Right atrium auricular region (tissue), 2 donors: ENCODE measurements at places on chromosomes 3 and 15. TPM values are rescaled to one million over a fixed set of nuclear protein-coding genes. Genes with fewer than 3 reads are reported as not detected.

GRCh38 chr15:77742127-77742526, 109.4 kb upstream of the LINGO1 start:
- DNase-seq: no peak

DNA sequence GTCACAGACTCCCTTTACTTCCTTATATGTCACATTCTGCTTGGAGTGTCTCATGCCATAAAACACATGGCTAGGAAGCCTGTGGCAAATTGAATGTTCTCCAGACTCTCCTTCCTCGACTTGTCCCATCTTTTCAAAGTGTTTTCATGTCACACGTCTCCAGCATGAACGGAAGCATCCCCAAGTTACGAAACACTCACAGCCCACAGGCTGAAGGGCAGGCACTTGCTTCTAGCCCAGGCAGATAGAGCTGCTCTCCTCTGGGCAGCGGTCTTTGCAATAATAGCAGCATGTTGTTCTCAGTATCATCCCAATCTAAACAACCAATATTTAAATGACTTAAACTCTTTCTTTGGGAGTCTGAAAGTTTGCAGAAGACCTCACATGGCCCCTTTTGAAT, 85.3 kb upstream of the ADAMTS9 start:
- DNase-seq: no peak

DNA sequence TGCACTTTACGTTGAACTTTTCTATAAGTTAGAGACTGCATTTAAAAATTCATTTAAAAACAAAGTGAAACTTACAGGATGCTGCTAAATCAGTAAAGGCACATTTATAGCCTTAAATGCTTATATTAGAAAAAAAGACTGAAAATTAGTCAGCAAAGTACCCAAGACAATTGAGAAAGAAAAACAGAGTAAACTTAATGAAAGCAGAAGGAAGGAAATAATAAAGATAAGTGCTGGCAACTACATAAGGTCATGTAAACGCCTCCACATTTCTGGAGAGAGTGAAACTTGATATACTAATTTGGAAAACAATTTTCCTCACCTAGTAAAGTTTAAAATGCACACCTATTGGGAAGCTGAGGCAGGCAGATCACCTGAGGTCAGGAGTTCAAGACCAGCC, 58.2 kb upstream of the ACAN start:
- no peak for DNase-seq

DNA sequence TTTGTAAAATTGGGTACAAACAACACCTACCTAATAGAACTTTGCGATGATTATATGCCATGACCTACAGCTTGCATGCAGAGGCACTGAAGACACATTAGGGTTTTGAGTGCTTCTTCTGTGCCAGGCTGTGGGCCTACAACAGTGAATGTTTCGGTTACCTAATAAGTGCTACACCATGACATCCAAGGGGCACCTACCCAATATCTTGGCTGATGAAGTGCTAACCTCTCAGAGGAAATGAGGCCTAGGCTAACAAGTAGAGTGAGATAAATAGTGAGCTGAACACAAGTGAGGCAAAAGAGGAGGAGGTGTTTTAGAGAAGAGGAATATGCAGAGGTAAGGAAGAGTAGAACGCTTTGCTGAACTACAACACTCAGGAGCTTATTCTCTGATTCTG, 12.2 kb upstream of the RASGRP1 start:
- DNase-seq: no peak

- DNase-seq: no peak
Observed at GRCh38 chr3:140859592-140860336, 81.9 kb upstream of the SLC25A36 start.

GRCh38 chr3:87414271-87414670, 137.9 kb upstream of the POU1F1 start:
- no peak for DNase-seq

GRCh38 chr15:43509660-43510199, 7.7 kb upstream of the MAP1A start:
- no peak for DNase-seq

GRCh38 chr15:76135516-76135915, 75.7 kb downstream of the TMEM266 start:
- DNase-seq: no peak

- DNase-seq: no peak
Observed at GRCh38 chr15:73787621-73788020, 34.5 kb upstream of the INSYN1 start.

DNA sequence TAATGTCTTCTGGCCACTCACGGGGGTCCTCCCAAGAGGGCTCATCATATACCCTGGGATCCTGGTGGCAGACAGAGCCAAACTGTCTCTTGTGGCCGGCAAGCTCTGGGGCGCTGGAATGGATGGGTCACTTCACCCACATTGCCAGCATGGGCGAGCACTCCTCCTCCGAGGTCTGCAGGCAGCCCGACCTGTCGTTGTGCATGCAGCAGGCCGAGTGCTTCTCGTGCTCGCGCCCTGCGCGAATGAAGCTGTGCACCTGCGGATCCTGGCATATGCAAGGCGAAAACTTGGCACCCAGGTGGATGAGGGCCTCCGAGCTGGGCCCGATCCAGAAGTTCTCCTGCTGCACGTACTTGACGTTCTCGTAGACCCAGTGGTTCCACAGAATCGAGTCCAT, 33.6 kb upstream of the GRIP2 start:
- DNase-seq: no peak

GRCh38 chr3:49378249-49378895, 20.2 kb upstream of the GPX1 start:
- DNase-seq: peak; percentile 68

- no peak for DNase-seq
Observed at GRCh38 chr3:128146201-128146600, 7.1 kb upstream of the EEFSEC start.

DNA sequence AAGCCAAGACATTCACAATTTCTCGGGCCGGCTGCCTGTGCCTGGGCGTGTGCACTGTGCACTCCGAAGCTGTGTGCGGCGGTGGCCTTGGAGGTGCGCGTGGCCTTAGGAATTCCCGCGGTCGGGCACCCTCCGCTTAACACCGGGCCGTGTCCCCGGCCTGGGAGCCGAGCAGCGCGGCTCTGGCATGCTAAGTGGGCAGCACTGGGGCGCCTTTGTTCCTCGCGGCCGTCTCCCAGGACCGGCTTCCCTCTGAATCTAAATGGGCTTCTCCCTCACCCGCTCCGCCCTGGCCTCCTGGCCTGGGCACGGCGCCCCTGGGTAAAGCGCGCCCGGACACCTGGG, 498 bp upstream of the ARNT2 start:
- DNase-seq: no peak

Gene CAMK2N2
- not detected for total RNA-seq

GRCh38 chr3:71525391-71525790, 58.1 kb downstream of the FOXP1 start:
- no peak for DNase-seq

Gene NMNAT3
- 11.0 TPM for total RNA-seq

DNA sequence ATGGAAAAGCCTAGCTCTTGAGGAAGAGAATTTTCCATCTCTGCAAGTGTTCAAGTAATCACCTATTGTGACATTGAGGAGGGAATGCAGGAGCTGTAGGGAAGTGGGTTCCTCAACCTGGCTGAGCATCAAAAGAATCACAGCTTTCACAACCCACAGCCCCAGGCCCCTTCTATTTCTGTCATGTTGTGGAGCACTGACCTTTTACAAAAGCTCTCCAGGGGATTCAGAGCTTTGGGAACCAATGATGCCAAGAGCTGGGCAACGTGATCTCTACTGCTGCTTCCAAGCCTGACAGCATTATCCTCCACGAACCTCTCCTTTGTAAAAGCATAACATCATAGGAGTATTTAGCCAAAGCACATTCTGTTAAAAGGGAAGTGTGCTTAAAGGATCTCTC, 231.1 kb downstream of the ADAMTS9 start:
- DNase-seq: no peak

GRCh38 chr3:37123292-37123691, 51.1 kb downstream of the LRRFIP2 start:
- no peak for DNase-seq

DNA sequence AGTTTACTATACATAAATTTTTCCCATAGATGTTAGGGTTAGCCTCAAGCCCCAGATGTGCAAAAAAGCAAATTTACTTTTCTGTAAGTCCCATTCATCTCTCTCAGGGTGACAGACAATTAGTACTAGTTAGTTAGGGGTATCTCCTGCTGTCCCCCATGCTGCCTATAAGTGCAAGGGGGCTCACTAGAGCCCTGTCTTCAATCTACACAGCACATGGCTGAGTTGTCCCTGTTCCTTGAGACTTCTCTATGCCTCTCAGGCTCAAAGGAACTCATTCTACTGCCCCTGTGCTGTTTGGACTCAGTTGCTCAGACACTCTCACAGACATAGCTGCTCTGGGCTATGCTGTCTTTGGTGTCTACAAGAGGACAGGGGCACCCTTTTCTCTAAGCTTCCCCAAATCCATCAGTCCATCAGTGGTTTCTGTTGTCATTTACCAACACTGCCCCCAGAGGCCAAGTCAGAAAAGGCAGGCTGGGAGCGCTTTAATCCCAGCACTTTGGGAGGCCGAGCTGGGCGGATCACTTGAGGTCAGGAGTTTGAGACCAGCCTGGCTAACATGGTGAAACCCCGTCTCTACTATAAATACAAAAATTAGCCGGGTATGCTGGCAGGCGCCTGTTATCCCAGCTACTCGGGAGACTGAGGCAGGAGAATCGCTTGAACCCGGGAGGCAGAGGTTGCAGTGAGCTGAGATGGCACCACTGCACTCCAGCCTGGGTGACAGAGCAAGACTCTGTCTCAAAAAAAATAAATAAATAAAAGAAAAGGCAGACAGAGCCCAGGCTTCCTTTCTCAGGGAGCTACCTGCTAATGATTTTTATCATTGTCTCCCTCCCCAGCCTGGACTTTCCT, 31.4 kb upstream of the PRTG start:
- DNase-seq: peak; percentile 60

Gene TXNRD3
- total RNA-seq: 5.0 TPM

GRCh38 chr3:77837456-77838025, 797.6 kb downstream of the ROBO2 start:
- no peak for DNase-seq

- DNase-seq: no peak
Observed at GRCh38 chr15:51624022-51624421, 1.5 kb upstream of the DMXL2 start.

DNA sequence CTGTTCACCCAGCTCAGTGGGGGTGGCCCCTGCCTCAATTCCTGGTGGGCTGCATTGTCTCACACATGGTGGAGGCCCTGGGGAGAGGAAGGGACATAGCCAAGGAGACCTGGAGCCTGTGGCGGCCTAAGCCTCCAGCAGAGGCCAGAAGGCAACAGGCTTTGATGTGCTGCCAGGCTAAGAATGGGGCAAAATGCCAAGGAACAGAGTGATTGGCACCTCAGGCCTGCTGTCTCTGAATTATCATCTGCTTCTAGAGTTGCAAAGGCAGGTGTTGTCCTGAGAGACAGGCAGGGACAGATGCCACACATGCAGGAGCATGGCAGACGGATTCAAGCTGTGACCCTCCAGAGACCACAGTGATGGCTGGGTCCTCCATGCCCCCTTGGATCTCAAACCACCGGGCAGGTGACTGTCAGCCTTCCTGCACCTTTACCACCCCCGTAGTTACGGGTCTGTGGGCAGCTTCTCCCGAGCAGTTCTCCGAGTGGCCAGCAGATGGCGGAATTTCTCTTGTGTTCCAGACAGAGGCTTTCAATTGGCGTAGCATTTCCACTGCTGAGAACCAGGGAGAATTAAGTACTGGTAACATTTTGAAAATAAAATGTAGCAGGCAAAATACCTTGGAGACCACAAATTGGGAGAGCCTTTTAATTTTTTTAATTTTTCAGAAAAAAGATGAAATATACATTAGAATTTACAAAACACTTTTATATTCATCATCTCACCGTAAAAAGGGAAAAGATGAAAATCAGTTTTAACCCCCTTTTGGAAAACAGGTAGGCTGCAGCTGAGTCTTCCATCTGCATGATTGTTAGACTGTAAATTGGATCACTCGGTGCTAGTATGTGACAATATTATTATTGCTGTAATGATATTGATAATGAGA, 525.5 kb upstream of the CFAP20DC start:
- DNase-seq: peak; percentile 89

DNA sequence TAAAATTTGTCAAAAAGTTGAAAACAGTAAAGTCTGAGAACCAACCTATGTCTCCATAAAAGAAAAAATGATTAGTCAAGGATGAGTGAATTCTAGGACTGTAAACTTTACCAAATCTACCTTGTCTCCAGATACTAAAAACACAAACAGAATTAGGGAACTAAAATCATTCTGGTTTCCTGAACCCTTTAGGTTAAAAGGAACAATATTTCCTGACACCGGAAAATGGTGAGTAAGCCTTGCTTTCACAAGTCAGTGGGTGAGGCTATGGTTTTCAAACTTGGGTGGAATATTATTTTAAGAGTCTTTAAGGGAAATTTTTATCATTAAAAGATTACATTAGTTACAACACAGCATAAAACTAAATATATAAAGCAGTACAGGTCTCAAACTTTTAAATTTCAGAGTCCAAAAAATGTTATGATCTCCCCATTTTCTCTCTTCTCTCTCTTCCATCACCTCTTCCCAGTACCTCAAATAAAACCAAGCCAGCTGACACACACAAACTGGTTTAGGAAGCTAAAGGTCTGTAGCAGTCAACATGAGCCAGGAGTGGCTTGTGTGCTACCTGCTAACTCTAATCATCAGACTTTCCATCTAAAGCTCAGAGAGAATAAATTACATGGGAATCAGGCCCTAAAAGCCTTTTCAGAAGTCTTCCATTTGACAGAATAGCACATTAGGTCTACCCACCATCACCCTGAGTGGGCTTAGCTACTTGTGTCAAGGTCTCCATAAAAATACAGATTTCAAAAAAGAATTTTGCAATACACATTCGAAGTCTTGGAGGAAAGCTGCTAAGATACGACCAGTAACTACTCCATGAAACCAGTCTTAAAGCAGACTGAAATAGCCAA, 2.2 kb downstream of the SLC12A6 start:
- DNase-seq: no peak

Gene SLC6A1
- 1.3 TPM for total RNA-seq

Gene TERB2
- total RNA-seq: not detected

Gene FANCD2OS
- not detected for total RNA-seq

Gene PLSCR2
- not detected for total RNA-seq

Gene TLR9
- total RNA-seq: not detected

Gene CCR2
- 0.33 TPM for total RNA-seq

DNA sequence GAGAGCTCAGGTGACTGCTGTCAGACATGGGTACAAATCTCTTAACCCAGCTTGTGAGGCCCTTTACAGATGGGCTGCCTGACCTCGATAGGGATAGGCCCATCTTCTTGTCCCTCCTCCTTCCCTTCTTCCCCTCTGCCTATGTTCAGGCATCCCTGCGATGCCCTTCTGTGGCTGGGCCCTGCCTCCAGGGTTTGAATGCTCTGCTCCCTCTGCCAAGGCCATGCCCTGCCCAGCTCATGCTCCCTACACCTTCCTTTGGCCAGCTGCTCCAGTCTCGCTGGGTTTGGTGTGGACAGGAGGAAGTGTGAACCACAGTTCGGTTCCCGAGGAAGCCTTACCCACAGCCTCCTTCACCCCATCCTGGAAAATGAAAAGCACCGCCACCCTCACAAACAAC, 4.3 kb downstream of the FYCO1 start:
- DNase-seq: no peak

DNA sequence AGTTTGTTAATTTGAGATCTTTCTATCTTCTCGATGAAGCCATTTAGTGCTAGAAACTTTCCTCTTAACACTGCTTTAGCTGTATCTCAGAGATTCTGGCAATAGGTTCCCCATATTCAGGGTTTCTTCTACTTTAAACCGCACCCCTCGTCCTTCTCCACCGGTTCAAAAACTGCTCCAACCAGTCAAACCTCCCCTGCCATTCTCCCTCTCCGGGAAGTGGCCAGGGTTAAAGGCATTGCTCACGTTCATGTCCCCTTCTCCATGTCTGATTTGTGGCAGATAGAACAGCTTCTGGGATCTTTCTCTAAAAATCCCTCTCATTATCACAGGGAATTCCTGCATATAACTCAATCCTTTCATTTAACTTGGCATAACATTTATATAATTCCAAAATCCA, 14.4 kb downstream of the ALDH1L1 start:
- no peak for DNase-seq

Gene IFT57
- total RNA-seq: 13.4 TPM
